Thoracic aorta (tissue), 2 donors: ENCODE measurements at places on chromosomes 12 and 14. TPM values are rescaled to one million over a fixed set of nuclear protein-coding genes. Genes with fewer than 3 reads are reported as not detected.

Gene VIPAS39
- total RNA-seq: 20.2 TPM

DNA sequence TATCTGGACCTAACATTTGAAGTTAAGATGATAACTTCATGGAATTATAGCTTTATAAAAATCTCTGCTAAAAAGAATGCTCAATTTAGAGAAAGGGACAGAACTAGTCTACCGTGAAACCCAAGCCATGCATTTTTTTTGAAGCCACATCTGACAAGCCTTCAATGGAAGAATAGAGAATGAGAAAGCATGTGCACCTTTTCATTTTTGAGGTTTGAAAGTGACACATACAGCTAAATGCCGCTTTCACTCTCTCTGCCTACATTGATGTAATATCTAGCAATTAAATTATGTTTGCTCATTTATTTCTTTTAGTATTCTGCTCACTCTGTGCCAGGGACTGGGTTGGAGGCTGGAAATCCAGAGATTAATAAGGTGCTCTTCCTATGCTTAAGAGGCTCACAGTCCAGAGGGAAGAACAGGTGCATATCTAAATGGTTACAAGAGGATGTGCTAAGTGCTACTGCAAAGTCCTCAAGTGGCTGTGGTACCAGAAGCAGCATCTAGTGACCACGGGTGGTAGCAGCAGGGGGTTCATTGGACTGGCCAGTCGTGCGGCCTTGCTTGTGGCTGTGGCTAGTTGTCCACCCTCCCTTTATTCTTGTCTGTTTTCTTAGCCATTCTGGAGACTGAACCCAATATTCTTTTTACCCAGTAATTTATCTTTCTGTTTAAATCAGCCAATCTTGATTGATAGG is 60.4 kb downstream of the PPP1R36 start:
- H3K27me3 ChIP-seq: no peaks in the 10 kb centered on the region
- no peak overlapping the region for H3K27ac ChIP-seq
- DNase-seq: no peak
- H3K4me3 ChIP-seq: no peak overlapping the region

DNA sequence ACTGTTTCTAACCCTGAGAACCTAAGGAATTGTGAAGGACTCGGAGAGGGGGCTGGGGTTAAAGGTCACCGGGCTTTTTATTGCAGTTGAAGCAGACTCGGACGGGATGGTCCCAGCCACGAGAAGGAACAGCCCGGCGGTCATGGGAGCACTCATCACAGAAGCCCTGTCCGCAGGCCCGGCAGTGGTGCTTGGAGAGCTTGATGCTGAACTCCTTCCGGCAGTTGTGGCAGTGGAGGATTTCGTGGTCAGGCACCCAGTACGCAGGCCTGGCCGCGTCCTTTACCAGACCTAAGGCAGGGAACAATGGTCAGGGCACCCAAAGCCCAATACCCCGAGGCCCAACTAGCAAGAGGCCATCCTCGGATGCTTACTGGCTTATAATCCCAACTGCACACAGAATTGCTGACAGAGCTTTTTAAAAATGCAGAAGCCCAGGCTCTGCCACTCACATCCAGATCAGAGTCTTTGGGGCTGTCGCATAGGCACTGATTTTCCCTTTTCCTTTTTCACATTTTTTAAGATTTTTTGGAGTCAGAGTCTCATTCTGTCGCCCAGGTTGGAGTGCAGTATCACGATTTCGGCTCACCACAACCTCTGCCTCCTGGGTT is 44.7 kb downstream of the DCAF4 start:
- H3K27ac ChIP-seq: no peak overlapping the region
- no peaks in the 10 kb centered on the region for H3K27me3 ChIP-seq
- no peaks in the 10 kb centered on the region for H3K4me1 ChIP-seq

Gene ZBTB39
- total RNA-seq: 8.3 TPM

- no peaks in the 10 kb centered on the region for H3K4me1 ChIP-seq
- no peak overlapping the region for H3K27ac ChIP-seq
- H3K27me3 ChIP-seq: no peaks in the 10 kb centered on the region
- no peak for DNase-seq
- no peaks in the 10 kb centered on the region for H3K36me3 ChIP-seq
These were observed 54.4 kb upstream of the PLEKHG7 start for GRCh38 chr12:92648242-92649031.

DNA sequence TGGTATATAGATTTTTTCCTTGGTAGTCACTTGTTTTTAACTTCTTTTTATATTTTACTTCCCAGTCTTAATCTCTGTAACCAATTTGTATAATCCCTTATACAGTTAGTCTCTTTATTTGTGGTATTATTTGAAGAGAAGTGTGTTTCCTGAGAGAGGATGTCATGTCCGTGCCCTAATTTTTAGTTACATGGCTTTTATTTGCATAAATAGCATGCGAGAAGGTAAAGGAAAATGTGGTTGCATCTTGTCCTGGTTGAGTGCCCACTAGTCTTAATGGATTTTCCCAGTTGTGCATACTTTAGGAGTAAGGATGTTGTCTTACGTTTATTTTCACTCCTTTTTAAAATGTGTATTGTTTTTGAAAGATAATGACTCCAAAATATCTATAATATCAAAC is 27.5 kb downstream of the RAP1B start:
- H3K27me3 ChIP-seq: no peaks in the 10 kb centered on the region
- H3K36me3 ChIP-seq: no peaks in the 10 kb centered on the region
- DNase-seq: no peak
- no peak overlapping the region for H3K4me3 ChIP-seq

GRCh38 chr12:49934505-49934904 is 16.0 kb upstream of the AQP2 start:
- no peaks in the 10 kb centered on the region for H3K4me1 ChIP-seq
- no peaks in the 10 kb centered on the region for H3K36me3 ChIP-seq
- H3K27ac ChIP-seq: no peak overlapping the region
- H3K4me3 ChIP-seq: no peak overlapping the region
- no peak for DNase-seq
